OCI-LY7 (cell line): ENCODE measurements at places on chromosomes 1 and 21. TPM values are rescaled to one million over a fixed set of nuclear protein-coding genes. Genes with fewer than 3 reads are reported as not detected.

DNA sequence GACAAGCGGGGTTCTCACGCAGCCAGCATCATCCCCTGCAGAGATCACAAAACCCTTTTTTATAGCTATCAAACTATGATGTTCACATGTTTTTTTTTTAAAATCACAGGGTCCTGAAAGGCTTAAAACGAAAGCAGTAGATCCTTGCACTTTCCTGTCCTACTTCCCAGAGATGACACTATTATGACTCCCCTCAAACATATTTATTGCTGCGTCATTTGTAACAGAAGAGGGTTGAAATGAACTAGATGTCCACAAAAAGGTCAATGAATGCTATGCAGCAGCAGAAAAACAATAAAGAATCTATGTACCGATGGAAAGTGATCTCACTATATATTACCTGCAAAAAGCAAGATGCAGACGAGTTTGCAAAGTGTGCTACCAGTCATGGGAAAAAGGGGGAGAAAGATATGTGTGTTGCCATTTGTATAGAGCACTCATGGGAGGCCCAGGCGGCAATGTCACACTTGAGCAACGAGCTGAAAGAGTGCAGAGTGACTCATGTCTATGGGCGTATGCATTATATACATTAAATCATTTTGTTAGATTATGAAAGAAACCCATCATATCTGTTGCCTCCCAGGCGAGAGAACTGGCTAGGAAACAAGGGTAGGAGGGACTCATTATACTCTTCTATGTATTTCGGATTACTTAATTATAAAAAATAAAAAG is 68.9 kb upstream of the PARP1 start:
- DNase-seq = peak; percentile 46

- DNase-seq = no peak
Measured at GRCh38 chr21:39111931-39112550, 71.2 kb downstream of the PSMG1 start.

DNA sequence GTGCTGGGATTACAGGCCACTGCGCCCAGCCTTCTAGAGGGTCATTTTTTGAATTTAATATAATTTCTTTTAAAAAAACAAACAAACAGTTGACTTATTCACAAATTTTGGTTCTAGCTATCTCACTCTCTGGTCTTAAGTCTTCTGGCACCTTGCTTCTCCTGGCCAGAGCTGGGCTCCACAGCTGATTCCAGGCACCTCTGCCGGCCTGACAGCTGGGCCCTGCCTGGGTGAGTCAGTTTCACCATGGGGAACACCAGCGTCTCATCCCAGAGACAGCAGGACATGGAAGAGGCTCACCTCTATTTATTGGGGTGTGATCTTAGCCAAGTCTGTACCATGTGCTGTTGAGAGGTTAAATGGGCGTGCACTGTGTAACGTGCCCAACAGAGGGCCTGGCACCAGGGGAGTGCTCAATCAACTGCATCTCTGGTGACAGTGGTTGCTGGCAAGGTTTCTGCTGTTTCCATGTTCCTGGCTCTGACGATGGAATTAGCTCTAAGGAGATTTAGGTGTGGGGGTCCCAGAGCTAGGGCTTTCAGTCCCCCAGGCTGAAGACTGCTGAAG is 956 bp downstream of the CPLANE2 start:
- peak; percentile 69 for DNase-seq

GRCh38 chr1:154714638-154715037 is 106.7 kb upstream of the ADAR start:
- peak; percentile 18 for DNase-seq

DNA sequence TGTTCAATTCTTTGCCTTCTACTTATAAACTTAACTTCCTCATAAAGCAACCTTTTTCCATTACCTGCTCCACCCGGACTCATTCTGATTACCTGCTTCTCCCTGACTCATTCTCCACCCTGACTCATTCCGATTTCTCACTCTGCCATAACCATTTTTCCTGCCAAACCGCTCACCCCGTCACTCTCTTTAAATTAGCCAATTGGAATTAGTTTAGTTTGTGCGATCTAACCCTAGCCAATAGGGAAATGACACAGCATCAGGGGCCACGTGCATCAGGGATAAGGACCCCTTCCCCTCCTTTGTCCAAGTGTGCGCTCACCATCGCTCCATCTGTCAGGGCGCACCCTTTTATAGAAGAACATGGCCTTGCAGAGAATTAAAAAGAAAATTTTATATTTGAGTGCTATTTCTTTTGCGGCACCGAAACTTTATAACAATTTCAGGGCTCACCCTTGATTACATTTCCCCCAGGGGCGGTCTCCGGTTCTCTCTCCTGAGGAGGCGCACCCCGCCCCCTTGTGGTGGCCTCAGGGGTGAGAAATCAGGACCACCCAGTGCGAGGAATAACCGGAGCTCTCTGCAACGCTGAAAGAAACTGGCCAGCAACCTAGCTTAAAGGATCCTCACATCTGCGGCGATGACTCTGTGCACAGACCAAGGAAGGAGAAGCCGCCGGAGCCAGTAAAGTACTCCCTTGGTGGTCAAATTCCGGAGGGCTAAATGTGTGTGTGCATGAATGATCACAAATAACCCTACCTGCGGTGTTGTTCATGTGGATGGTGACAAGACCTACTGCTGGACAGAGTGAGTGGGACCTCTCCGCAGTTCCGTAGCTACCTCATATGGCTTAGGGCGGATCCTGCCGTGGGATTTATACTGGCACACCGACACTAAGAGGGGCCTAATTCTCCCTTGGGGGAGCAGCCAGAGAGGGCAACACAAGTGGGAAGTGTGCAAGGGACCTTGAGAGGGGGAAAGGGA is 30.3 kb upstream of the CBR3 start:
- no peak for DNase-seq

LAD1 gene
- not detected in 2 replicates for total RNA-seq

GRCh38 chr1:78599294-78599693 is 21.0 kb upstream of the IFI44L start:
- DNase-seq = no peak

DNA sequence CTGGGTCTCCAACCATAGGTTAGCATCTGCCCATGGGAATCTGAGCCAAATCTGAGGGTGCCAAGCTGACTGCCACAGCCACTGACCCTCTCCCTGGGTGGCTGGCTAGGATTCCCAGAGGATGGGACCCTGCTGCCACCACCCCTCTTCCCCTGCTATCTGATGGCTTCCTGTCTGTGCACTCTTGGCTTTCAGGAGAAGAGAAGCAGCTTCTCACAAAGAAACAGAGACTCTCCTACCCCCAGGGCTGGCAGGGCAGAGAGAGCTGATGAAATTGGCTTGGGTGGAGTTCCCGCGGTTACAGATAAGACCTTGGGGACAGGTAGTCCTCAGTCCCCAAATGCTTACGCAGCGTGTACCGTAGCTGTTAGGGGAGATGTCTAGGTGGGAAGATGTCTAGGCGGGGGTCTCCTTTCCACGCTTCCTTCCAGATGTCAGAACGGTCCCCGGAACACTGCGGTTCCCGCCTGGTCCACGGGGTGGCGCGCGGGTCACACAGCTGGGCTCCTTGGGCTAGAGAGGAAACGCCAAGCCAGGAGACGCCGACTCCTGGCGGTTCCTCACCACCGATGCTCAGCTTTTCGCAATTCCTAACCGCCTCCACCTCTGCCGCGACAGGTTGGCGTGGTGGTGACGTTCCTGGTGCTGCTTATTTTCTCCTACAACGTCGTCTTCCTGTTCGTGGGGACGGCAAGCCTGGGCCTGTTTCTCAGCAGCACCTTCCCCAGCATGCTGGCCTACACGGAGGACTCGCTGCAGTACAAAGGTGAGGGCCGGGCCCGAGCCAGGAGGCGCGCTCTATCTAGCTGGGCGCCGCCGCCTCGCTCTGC is 40.1 kb downstream of the ELK4 start:
- DNase-seq = peak; percentile 88

DNA sequence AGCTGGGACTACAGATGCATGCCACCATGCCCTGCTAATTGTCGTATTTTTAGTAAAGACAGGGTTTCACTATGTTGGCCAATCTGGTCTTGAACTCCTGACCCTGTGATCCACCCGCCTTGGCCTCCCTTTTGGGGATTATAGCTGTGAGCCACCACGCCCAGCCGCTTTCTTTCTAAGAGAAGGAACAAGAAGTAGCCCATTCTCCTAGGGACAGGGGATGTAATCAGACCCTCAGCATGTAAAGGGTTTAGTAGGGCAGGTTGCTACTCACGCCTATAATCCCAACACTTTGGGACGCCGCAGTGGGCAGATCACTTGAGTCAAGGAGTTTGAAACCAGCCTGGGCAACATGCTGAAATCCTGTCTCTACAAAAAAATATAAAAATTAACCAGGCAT is 189.7 kb downstream of the TOMM20 start:
- no peak for DNase-seq

FOXO6 gene
- total RNA-seq = not detected in 2 replicates

DNA sequence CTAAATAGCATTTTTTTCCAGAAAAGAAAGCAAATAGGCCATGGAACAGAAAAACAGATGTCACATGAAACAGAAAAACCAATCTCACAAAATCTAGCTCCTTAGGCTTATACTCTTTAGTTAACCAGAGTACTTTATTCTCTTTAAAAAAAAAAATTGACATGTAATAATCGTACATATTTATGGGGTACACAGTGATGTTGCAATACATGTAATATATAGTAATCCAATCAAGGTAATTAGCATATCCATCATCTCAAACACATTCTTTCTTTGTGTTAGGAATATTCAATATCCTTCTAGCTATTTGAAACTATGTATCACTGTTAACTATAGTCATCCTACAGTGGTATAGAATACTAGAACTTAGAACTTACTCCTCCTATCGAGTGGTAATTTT is 20.1 kb downstream of the LBR start:
- DNase-seq = no peak

FCRL5 gene
- 44.8 and 57.4 TPM in 2 replicates for total RNA-seq

SPATA1 gene
- total RNA-seq = 1.4 and 6.9 TPM in 2 replicates

DNA sequence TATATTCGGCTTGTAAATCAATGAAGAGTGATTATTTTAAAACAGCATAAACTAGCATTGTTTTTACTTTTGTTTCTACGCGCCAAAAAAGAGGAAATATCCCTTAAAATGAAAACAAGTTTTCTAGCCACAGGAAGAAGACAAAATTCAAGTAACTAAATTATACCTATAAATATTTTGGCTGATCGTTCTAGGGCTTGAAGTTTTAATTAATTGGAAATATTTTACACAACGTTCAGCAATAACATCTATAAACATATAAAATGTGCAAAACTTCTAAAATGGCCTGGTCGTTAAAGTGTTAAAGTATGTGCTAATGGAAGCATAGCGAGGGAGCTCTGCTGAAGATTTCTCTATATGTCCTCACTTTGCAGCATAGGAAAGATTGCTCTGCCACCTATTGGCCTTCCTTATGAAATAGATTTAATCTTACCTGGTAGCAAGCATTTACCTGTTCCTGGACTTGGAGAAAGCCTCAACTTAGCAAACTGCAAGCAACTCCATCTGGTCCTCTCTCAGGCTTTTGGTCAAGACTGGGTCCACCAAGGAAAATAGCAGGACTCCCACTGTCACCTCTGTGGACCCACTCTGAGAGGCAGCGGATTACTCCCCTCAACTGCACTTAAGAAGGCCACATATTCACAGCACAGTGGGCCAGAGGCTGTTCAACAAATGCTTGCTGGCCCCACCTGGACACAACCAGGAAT is 351.3 kb upstream of the RUNX1 start:
- DNase-seq = peak; percentile 86

DNA sequence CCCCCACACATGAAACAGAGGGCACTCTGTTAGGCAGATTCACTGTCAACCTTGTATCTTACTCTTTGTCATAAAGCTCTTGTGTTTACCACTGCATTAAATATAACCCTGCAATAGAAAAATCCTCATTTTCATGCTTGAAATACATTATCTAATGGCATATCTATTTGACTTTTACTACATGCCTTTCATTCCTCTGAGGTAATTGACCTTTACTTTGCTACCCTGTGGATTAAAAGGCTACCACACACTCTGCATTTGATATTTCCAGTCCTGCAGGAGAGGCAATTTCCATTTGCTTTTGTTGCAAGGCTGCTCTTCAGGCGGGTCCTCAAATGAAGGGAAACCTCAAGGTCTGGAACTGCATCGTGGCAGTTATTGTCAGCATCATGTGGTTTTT is 238.0 kb downstream of the NTNG1 start:
- no peak for DNase-seq

DNA sequence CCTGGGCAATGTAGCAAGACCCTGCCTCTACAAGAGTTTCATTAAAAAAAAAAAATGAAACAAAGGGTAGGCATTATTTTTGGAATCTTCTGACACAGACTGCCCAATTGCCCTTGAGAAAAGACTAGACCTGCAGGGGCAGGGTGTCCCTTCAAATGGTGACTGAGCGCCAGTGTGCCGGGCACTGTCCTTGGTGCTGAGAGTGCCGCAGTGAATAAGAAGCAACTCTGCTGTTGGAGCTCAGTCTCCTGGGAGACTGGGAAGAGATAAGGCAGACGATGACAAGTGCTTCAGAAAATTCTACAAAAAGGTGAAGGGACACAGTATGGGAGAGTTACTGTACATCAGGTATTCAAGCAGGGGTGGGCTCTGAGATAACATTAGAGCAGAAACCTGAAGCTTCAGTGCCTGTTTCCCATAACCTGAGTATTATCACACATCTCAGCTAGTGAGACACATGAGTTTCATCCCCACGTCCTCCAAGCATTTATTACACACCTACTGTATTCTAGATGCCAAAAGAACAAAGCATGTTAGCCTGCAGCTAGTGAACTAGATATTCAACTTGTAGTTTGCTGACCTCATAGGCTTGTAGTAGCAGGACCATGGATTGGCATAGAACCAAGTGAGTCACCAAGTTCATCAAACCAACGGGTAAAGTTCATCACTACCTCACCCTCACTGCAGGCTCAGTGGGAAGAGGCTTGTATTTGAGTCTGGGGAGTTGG is 18.4 kb upstream of the RPL11 start:
- no peak for DNase-seq

DNA sequence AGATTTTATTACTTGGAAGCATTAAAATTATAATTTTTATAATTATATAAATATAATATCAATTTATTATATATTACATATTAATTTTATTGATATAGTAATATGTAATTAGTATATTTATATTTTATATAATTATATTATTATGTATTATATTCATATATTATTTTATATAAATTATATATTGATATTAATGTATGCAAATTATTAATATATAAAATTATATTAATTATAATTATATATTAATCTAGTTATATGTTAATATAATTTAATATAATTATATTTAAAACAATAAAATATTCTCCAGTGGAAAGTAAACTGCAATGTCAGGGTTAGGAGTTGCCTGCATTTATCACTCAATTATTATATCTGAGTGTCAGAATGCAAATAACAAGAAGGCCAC is 48.8 kb downstream of the KCNK2 start:
- DNase-seq = no peak

- no peak for DNase-seq
Measured at GRCh38 chr1:182304627-182305026, 87.0 kb downstream of the GLUL start.

FCRL2 gene
- 6.6 and 8.1 TPM in 2 replicates for total RNA-seq

DNA sequence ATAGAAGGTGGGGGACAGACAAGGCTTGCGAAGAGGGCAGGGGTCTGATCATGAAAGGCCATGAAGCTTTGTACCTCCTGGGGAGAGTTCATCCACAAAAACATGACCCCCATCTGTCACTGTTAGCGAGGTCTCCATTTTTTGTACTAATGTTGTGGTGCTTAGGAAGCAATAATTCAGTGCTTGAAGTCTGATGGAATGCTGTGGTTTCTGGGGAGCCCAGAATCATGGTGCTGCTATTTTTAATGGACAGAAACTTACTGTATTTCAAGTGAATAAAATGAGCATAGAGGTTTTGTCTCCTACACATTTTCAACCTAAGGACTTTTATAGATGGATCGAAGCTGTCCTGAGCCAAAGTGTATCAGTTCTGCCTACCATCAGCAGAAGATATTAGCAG is 28.2 kb upstream of the RGL1 start:
- DNase-seq = no peak
